ENCODE measurements at places on chromosomes 3 and 15. TPM values are rescaled to one million over a fixed set of nuclear protein-coding genes. Genes with fewer than 3 reads are reported as not detected.
A peak's percentile ranks its signal among the peaks of the same experiment; 100 is the strongest.

- DNase-seq = no peak
These were observed 179.0 kb downstream of the SHQ1 start for GRCh38 chr3:72669224-72669623.

DNA sequence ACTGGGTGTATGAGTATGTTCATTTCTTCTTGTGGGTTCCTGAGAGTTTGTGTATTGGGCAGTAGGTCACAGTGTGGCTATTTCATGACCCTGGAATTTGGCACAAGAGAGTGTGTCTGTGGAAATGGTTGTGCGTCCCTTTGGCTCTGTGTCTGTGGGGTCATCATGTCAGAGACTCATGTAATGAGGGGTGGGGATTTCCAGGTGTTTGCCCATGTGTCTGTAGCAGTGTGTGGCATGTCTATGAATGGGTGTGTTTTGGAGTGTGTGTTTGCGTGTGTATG, 1.3 kb upstream of the GATA2 start:
- no peak for DNase-seq

DNA sequence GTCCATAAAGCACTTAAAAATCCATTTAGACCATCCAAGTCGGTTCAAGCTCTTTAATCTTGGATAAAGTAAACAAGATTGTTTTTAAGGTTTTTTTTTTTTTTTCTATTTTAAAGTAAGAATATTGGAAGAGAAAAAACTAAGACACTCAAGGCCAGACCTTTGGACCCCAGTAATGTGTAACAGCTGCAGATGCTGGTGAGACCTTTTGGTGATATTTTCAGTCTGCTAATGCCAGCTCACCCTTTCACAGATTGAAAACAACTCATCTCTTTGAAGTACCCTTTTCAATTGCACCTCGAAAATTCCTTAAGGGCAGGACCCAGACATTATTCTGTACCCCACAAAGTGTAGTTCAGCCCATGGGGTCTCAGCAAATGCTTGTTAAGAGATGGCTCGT, 260.7 kb upstream of the CTNNB1 start:
- DNase-seq = no peak

- DNase-seq = no peak
These were observed 14.9 kb downstream of the ITGA11 start for GRCh38 chr15:68417051-68417450.

GRCh38 chr3:172365028-172365567, 83.2 kb downstream of the GHSR start:
- DNase-seq = no peak

DNA sequence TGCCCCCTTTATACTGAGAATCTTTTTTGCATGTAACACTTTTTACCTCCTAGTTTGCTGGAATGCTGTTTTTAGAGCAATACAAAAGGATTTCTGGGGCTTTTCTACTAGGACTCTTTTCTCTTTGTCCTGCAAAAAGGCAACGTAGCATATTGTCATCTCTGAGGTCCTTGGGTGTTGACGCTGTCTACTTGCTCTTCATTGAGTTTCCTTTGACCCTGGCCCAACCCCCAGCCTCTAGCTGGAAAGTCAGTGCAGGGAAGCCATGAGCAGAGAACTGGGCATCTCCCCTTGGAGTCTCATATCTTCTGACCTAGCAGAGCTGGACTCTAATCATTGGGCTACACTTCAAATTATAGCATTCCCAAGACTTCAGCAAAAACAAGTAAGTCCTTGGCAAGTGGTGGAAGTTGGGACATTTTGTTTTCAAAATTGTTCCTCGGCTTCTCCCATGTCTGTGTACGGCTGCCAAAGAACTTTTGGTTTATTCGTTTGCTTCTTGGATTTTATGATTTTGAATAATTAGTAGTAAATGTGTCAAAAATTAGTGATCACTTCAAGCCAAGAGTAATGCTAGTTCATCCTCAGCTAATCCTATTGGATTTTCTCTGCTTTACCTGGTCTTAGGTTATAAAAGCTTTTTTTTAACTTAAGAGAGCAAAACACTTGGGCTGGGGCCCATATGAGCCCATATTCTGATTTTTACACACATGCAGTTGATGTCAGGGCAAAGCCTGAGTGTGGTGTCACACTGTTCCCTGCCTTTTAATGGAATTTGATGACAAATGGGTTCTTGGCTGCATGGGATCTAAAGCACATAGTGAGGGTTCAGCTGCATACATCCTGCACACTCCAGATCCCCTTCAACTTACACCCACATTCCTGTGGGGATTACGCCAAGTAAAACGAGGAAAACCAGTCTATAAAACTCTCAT, 419.5 kb upstream of the C2CD4B start:
- DNase-seq = no peak

- DNase-seq = peak; percentile 64
These were observed 464.9 kb downstream of the MFSD1 start for GRCh38 chr3:159266779-159267178.

DNA sequence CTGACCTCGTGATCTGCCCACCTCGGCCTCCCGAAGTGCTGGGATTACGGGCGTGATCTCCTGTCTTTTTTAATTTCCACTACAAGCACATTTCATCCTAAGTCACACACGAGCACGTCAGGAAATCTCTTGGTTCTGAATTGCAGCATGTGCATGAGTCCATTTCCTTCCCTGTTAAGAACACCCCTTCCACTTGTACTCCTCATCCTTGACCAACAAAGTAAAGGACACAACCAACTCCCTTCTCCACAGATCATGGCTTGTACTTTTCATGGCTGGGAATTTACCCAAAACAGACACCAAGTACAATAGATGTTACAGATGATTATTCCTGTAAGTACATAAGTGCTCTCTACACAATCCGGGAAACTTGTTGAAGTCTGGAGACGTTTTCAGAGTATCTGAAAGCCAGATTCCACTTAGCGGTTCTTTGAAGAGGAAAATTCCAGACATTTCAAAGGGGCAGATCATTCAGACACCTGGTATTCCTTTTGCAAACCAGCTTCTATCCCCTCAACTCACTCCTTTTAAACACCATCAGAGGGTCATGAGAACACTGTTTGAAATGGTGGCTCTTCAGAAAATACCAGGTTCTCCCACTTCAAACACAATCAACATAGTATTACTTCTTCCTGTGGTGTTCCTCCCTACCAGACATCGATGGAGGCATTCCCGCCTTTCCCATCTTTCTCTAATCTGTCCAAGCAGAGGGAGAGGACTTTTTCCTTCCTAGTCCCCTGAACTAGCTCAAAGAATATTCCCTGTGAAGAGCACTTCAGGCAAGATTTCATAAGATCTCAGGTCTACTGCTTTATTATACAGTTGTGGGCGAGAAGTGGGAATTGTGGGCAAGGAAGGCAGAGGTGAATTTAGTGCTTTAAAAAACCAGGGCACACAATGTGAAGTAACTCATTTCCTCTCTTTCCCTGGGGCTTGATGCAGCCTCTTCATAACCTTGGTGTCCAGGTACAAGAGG, 80.1 kb upstream of the TSC22D2 start:
- no peak for DNase-seq

GRCh38 chr3:107954845-107955244, 136.0 kb downstream of the CD47 start:
- DNase-seq = no peak

- no peak for DNase-seq
These were observed 36.5 kb upstream of the IGF1R start for GRCh38 chr15:98611808-98612207.

DNA sequence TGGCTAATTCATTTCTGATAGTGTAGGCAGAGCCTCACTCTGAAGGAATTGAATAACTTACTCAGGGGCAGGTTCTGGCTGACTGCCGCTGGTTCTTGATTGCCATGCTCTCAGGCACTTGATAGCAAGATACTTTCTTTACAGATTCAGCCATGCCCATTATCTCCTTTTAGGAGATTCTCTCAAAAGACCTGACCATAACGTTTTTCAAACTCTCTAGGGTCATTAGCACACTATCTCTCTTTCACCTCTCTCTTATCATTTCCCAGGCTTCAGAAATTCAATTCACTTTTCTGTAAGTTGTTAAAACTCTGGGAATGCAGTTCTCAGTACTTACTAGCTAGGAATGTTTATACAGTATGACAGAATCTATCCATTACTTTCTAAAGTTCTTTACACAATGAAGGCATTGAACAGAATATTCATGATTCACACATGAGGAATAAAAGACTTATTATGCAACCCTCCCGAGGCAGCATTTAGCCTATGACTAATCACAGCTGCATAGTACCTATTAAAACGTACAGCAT, 850.3 kb upstream of the CADM2 start:
- no peak for DNase-seq

DNA sequence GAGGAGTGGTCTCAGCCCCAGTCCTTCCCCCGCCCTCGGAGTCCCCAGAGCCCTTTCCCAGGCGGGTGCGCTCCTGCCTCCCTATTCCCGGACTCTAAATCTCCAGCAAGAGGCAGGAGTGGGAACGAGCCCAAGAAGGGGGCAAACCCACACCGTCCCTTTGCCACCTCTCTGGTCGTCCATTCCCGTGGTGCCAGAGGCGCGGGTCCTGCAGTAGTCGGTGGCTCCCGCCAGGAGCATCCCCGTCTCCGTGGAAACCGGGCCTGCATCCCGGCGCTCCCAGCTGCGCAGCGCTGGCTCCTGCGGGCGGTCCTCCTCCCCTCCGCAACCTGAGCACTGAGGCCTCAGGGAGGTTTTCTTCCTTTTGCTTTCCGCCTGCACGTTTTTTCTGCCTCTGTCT, 44.8 kb downstream of the LHFPL4 start:
- no peak for DNase-seq

GRCh38 chr3:59839283-59839682, 789.5 kb upstream of the CFAP20DC start:
- no peak for DNase-seq

GRCh38 chr3:71247221-71247957, 336.1 kb downstream of the FOXP1 start:
- DNase-seq = peak; percentile 75

DNA sequence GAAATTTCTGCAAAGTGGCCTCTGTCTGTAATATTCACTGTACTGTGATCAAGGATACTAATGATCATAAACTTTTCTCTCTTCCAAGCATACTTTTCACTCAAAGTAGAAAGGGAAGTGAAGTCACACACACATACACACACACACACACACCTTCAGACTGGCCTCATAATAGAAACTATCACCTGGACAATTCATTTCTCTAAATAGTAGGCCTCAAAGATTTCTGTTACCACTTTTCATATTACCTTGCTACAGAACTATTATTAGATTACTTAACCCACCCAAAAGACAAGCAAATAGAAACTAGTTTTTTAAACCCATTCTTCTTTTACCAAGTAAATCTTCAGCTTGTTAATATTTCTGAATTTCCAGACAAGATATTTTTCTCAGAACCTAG, 12.2 kb downstream of the CPB1 start:
- DNase-seq = no peak

DNA sequence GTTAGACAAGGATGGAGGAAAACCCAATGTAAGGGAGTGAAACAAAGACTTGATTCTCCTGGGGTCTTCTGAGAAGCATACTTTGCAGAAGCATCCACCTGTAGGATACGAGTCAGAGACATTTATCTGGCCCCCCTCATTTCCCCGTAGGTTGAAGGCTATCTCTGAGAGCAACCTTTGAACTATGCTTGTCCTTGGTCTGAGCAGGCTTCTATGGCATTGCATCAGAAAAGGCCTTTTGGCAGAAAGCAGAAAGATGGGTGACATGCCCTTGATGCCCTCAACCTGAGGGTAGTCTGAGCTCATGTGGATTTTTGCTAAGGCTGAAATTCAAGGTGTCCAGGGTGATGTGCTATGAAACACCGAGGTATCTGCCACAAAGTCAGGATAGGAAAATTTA, 131.6 kb upstream of the SGO1 start:
- no peak for DNase-seq

DNA sequence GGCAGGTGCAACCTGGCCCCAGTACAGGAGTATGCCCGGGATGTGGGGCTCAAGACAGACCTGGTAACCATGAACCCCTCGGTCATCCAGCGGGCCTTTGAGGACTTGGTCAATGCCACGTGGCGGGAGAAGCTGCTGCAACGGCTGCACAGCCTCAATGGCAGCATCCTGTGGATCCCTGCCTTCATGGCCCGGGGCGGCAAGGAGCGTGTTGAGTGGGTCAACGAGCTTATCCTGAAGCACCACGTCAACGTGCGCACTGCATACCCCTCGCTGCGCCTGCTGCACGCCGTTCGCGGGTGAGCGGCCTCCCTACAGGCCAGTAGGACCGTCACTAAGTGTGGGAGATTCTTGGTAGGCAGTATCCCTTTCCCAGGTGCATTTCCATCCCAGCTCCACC, 51.0 kb downstream of the ST8SIA2 start:
- DNase-seq = no peak

- no peak for DNase-seq
These were observed at the start of gene MYZAP for GRCh38 chr15:57591822-57592367. TSS of gene MYZAP (plus strand) at chr15:57591904. CDS start at chr15:57592035, 131 bp downstream.

Gene MUC20
- total RNA-seq = 0.88 TPM

Gene GOLGA8J
- not detected for total RNA-seq

Gene GOLGA6L7
- not detected for total RNA-seq

Gene CD200
- 0.45 TPM for total RNA-seq

Gene AP3S2
- 28.1 TPM for total RNA-seq

Gene SEMA3G
- total RNA-seq = 0.32 TPM
